Breast epithelium (tissue), 4 donors: ENCODE measurements at places on chromosomes 7 and 10. TPM values are rescaled to one million over a fixed set of nuclear protein-coding genes. Genes with fewer than 3 reads are reported as not detected.

The KIF20B gene
- 5.6 TPM for total RNA-seq

- no peaks in the 10 kb centered on the region for H3K36me3 ChIP-seq
- H3K4me1 ChIP-seq: no peaks in the 10 kb centered on the region
- no peaks in the 10 kb centered on the region for H3K27me3 ChIP-seq
- no peak overlapping the region for H3K27ac ChIP-seq
- DNase-seq: no peak
- H3K4me3 ChIP-seq: no peak overlapping the region
Measured at GRCh38 chr10:73992899-73993788, 4.8 kb upstream of the VCL start.

The POMZP3 gene
- total RNA-seq: 6.6 TPM

The LEP gene
- total RNA-seq: 41.6 TPM

- no peak overlapping the region for H3K27ac ChIP-seq
- H3K36me3 ChIP-seq: no peaks in the 10 kb centered on the region
- no peak for DNase-seq
- H3K4me3 ChIP-seq: no peak overlapping the region
- no peaks in the 10 kb centered on the region for H3K27me3 ChIP-seq
Measured at GRCh38 chr10:10792681-10793080, 225.0 kb upstream of the CELF2 start.

DNA sequence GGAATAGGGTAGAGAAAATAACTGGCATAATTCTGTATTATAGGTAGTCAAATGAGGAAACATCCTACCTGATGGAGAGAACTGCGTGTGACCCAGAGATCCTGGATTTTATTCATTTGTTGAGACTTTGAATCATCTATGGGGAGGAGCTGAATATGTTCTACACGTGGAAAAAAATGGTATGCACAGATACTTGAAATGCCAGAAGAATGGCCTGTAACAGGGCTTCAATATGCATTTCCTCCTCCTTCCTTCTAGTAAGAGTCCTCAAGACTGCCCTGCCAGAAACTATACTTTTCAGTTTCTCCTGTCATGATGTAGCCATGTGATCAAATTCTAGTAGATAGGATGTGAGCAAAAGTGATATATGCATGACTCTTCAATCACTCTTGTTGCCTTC is 301.6 kb upstream of the HGF start:
- no peak overlapping the region for H3K27ac ChIP-seq
- H3K27me3 ChIP-seq: no peaks in the 10 kb centered on the region
- H3K36me3 ChIP-seq: no peaks in the 10 kb centered on the region
- no peaks in the 10 kb centered on the region for H3K4me1 ChIP-seq
- DNase-seq: no peak
- H3K4me3 ChIP-seq: no peak overlapping the region

DNA sequence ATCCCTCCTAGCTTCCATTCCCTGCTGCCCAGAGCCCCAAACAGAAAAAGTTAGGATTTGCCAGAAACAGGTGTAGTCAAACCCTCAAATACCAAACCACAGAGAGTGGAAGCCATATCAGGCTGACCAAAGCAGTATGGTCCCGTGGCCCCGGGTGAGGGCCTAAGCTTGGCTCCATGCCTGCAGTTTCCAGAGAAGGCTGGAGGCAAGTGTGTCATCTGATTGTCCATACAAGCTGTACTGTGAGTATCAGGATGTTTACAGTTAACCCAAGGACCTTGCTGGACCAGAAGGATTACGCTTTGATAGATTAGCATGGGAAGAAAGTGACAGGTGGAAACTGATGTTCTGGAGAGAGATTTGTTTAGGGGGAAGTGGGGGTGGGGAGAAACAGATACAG is 96.3 kb downstream of the PRKAG2 start:
- no peaks in the 10 kb centered on the region for H3K36me3 ChIP-seq
- no peaks in the 10 kb centered on the region for H3K27me3 ChIP-seq
- H3K4me1 ChIP-seq: no peaks in the 10 kb centered on the region
- no peak overlapping the region for H3K27ac ChIP-seq
- no peak for DNase-seq

GRCh38 chr10:19782430-19783089 is 33.7 kb upstream of the PLXDC2 start:
- H3K4me1 ChIP-seq: no peaks in the 10 kb centered on the region
- H3K27me3 ChIP-seq: no peaks in the 10 kb centered on the region
- DNase-seq: no peak
- H3K4me3 ChIP-seq: no peak overlapping the region

DNA sequence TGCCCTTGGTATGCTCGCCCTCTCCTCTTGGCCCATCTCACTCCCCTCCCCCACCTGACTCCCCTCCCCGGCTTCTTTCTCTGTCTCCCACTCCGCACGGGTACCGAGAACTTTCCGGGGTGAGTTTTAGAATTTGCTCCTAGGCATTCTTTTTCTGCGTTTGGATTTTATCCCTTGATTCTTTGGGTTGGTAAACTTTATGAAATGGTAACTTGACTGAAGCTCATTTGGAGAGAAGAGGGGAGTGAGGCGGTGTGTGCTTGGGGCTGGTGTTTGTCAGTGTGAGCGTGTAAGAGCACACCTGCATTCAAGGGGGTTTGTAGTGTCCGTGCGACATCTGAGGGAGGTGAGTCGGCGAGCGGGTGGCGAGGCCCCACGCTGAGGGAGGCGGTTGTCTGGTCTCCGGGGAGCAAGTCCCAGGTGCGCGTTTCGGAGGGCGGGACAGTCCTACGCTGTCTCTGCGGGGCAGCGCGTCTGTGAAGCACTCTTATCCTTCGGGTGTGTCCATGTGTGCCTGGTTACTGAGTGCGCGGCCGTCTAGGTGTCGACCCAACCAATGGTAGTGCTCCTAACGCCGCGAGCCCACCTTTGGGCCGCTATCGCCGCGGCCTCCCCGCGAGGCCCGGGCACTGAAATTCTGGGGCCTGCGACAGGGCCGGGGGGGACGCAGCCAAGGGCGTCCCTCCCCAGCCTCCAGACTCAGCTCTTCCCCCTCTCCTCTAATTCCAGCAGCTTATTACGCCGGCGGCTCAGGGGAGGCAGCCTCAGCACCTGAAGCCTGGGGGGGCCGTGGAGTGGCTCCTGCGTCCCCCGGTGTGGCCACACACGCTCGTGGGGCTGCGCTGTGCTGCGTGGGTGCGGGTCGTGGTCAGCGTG is 2.6 kb upstream of the ZNF503 start:
- peak overlapping the region; percentile 94 for H3K27ac ChIP-seq
- peak; percentile 62 for DNase-seq
- no peaks in the 10 kb centered on the region for H3K4me1 ChIP-seq
- peaks cover 7% of the 10 kb centered on the region for H3K27me3 ChIP-seq
- H3K36me3 ChIP-seq: no peaks in the 10 kb centered on the region

DNA sequence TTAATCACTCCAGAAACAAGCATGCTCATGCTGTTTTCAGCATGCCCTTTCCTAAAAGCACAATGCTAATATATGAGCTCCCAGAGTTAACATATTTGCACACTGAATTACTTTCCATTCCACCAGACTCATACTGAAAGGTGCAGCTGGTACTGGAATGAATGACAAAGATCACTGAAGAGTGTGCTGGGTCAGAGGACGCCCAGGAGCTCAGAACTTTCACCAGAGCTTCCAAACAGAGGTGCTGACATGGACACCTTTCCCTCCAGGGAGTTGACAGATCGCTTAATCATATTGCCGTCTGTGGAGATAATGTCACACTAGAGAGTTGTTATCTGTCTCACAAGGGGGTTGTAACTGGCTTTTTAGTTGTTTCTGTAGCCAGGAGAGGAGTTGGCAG is 292.9 kb downstream of the LHFPL3 start:
- H3K4me1 ChIP-seq: no peaks in the 10 kb centered on the region
- H3K27ac ChIP-seq: no peak overlapping the region
- H3K4me3 ChIP-seq: no peak overlapping the region

DNA sequence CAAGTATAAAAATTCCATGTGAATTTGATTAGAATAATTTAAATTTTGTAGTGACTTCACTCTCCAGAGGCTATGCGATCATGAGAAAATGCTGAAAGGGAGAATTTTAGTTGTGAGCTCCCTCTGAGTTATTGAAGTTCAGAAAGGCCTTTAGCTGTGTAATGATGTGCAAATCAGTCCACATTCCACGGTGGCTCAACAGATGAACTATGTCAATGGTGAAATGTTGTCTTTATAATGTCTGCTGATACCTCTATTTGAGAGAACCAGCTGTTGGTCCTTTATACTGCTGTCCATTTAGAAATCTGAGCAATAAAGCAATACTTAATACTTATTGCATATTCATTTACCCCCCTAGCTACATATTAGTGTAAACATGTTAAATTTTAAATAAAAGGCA is 7.1 kb upstream of the ITGB8 start:
- H3K4me1 ChIP-seq: no peaks in the 10 kb centered on the region
- no peak overlapping the region for H3K4me3 ChIP-seq
- no peaks in the 10 kb centered on the region for H3K27me3 ChIP-seq
- no peak overlapping the region for H3K27ac ChIP-seq
- H3K36me3 ChIP-seq: no peaks in the 10 kb centered on the region
- no peak for DNase-seq

DNA sequence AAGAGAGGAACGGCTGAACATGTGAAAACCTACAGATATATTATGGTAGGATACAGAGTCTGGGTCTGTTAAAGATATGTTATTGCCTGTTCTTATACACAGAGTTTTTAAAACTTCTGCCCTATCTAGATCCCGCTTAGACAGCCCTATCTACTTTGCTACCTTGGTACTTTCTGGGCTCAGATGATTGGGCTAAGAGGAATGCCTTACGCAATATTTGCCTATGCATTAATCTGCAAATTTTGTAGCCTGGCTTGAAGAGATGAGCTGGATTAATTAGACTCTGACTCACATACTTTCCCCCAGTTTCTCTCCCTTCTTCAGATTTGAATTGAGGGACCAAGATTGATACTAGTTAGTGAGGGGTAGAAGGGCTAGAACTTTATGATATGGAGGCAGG is 33.6 kb upstream of the A1CF start:
- no peak for DNase-seq
- H3K36me3 ChIP-seq: no peaks in the 10 kb centered on the region
- H3K27ac ChIP-seq: no peak overlapping the region
- no peak overlapping the region for H3K4me3 ChIP-seq
- no peaks in the 10 kb centered on the region for H3K4me1 ChIP-seq
- H3K27me3 ChIP-seq: no peaks in the 10 kb centered on the region

The TLX1 gene
- not detected for total RNA-seq

DNA sequence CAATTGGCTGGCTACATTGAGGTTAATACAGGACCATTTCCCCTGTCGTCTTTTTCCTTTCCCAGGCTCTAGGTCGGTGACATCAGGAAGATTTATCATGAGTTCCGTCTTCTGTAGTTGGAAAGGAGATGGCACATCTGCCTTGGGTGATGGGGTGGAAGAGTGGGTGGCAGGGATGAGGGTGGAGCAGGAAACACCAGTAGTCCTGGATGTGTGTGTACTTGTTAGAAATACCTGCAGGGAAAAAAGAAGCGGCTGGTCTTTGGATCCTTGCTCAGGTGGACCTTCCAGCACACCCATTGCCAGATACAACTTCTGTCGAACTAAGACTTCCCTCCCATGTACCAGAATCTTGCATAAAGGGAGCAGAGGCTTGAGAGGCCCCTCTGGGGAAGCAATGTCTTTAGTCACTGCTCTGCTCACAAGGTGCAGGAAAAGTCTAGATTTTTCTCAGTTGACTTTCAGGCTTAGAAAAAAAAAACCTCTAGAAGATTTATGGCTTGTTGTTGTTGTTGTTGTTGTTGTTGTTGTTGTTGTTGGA is 516.8 kb upstream of the GALNT17 start:
- no peak for DNase-seq
- no peaks in the 10 kb centered on the region for H3K36me3 ChIP-seq
- H3K4me3 ChIP-seq: no peak overlapping the region
- H3K27ac ChIP-seq: peak overlapping the region; percentile 49
- H3K27me3 ChIP-seq: no peaks in the 10 kb centered on the region
- no peaks in the 10 kb centered on the region for H3K4me1 ChIP-seq

The CFAP69 gene
- 45.2 TPM for total RNA-seq

The ASB15 gene
- total RNA-seq: not detected

DNA sequence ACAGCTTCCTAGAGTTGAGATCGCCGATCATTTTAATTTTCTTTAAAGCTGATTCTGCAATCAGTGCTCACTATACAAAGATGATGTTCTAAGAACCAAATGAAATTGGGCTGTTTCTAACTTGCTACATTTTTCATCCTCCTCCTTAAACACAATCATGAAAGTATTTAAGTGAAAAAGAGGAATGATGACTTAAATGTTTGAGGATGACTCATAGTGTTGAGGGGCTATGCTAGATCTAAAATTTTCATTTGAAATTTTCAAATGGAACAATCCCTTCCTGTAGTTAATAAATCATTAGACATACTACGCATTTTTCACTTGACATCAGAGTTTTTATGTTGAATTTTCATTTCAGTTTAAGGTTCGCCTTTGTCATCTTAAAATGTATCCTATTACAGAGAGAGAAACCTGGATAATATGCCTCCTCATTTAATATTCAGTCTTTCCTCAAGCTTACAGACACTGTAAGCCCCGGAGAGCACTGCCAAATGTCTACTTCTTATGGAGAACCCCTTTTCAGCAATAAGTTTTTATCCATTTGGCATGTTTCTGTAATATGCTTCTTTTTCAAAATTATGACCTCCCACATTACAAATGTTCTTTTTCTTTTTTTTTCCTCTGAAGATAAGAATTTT is 499.6 kb downstream of the MAGI2 start:
- no peak overlapping the region for H3K27ac ChIP-seq
- H3K36me3 ChIP-seq: no peaks in the 10 kb centered on the region
- H3K4me1 ChIP-seq: no peaks in the 10 kb centered on the region

The ACTL6B gene
- total RNA-seq: not detected

- peak overlapping the region; percentile 70 for H3K4me3 ChIP-seq
- H3K36me3 ChIP-seq: no peaks in the 10 kb centered on the region
- no peaks in the 10 kb centered on the region for H3K27me3 ChIP-seq
- H3K4me1 ChIP-seq: peaks cover 16% of the 10 kb centered on the region
- peak overlapping the region; percentile 100 for H3K27ac ChIP-seq
Measured at GRCh38 chr10:78973901-78974616, 94.7 kb upstream of the ZMIZ1 start.

DNA sequence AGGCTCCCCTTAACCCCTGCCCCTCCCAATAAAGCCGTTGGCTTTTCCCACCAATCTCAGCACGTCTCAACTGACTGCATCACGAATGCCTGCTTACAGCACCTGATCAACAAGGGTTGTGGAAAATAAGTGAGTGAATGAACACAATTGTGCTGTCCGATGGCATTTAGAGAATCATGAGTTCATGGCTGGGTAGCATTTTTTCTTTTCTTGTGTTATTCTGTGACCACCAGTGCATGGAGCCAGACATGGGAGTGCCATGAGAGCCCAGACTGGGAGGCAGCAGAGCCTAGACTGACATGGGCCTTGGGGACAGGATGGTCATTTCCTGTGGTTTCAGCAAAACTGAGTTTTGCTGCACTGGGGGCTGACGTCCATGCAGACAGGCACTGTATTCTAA is 254.1 kb upstream of the IGFBP3 start:
- no peaks in the 10 kb centered on the region for H3K27me3 ChIP-seq
- no peaks in the 10 kb centered on the region for H3K4me1 ChIP-seq
- no peaks in the 10 kb centered on the region for H3K36me3 ChIP-seq
- no peak for DNase-seq

The SH3PXD2A gene
- 14.7 TPM for total RNA-seq

DNA sequence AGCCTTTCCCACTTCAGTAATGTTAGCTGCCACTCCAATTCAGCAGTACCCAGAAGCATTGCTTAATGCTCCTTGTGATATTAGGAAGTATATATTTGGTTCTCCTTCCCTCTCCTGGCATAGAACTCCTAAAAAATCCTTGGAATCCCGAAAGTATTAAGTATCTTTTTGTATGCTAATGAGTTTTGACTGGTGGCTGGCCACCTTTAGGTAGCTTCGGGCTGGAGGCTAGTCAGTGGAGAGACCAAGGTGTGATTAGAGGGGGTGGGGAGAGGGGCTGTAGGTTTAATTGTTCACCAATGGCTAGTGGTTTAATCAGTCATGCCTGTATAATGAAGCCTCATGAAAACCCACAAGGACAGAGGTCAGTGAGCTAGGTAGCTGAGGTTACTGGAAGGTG is 12.2 kb downstream of the COMTD1 start:
- DNase-seq: no peak
- peak overlapping the region; percentile 96 for H3K27ac ChIP-seq
- no peak overlapping the region for H3K4me3 ChIP-seq
